Stromal cell of bone marrow (primary cell): ENCODE measurements at places on chromosomes 2 and 18.

DNA sequence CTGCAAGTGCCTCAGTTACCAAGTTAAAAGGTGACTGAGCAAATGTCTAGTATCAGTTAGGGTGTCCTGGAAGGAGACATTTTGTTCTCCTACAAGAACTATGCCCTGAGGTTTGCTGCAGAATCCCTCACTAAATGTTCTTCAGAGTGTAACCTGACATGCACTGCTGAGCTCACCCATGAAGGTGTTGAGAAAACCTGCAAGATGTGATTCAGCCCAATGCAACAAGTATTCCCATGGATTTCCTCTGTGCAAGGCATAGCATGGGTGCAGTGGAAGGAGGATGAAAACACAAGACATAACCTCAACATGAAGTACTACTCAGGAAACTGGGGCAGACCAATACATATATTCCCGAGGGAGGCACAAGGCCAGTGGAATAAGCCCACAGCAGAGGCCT is 15.4 kb upstream of the UGT1A8 start:
- no peak for DNase-seq

DNA sequence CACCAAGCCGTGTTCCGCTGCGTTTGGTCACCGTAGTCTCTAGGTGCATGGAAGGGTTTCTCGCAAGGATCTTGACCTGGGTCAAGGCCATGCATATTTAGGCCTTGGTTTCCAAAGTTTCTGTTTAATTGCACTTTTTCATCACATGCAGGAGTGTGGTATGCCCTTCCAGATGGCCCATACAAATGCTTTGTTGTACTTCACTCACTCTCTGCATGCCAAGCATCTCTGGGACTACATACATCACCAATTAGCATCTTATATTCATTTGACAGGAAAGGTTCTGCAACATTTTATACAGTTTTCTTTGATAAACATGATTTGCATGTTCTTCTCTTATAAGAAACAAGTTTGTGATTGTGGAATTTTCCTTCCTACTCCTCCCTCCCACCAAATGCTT is 132.8 kb upstream of the KLHL14 start:
- no peak for DNase-seq

DNA sequence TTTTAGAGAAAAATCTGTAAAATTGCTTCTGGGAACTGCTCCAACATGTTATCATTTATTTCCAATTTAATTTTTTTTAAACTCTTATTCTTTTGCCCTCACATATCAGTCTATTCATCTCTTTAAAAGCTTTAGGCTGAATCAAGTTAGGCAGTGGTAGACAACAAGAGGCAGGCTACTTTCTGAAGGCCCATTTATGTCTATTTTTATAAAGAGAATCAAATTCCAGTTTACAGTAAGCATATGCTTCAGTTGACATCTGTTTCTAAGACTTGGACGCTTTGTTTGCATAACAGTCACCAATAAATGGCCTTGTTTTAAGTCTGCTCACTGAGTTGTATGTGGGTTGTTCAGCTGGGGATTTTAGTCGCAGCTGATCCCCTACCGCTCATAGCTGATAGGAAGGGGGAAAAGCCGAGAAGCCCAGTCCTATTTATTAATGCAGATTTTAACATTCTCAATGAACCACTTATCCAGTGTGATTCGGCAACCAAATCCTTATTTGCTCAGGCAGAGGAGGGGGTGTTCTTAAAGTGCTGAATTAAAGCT is 260.4 kb upstream of the SIX3 start:
- DNase-seq, result no peak

DNA sequence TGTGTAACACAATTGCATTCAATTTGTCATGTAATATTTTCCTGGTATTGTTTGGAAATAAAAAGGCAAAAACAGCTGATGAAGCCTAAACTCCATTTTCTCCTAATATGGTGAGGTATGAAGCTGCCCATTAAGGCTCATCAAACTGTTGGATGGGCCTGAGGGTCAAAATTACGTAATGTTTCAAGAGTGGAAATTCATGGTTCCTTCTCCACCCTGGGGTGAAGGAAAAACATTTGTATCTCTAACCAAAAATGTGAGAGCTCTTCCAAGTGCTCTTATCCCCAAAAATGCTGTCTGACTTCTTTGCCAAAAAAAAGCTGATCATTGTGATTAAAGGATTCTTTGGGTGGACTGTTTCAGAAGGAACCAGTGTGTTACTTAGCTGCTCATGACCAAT is 91.8 kb downstream of the ARHGAP28 start:
- DNase-seq, result peak; percentile 31
